Fibroblast of skin of right quadriceps (primary cell): ENCODE measurements at places on chromosomes 5 and 9.

GRCh38 chr5:78751872-78752271 is 103.3 kb upstream of the LHFPL2 start:
- peak; percentile 37 for DNase-seq

GRCh38 chr9:107874591-107875369 is 385.2 kb upstream of the KLF4 start:
- DNase-seq = no peak

GRCh38 chr5:124053340-124053739 is 541.4 kb downstream of the CSNK1G3 start:
- DNase-seq = no peak

- no peak for DNase-seq
These were observed 54.7 kb downstream of the FOXD1 start for GRCh38 chr5:73393611-73394489.

DNA sequence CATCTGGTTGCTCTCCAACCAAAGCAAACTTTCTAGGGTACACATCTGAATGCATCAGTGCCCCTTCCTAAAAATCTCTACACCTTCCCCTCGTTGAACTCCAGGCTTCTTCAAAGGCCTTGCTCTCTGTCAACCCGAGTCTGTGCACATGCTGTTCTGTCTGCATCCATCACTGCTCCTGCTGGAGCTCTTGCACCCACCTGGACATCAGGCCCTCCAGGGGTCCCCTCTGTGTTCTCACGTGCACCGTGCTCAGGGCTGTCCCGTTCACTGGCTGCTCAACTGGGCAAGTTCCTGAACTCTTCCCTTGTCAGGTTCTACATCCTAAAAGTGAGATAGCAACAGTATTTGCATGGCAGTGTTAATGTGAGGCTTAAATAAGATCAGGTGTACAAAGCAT is 62.7 kb upstream of the ANGPTL2 start:
- DNase-seq = no peak

DNA sequence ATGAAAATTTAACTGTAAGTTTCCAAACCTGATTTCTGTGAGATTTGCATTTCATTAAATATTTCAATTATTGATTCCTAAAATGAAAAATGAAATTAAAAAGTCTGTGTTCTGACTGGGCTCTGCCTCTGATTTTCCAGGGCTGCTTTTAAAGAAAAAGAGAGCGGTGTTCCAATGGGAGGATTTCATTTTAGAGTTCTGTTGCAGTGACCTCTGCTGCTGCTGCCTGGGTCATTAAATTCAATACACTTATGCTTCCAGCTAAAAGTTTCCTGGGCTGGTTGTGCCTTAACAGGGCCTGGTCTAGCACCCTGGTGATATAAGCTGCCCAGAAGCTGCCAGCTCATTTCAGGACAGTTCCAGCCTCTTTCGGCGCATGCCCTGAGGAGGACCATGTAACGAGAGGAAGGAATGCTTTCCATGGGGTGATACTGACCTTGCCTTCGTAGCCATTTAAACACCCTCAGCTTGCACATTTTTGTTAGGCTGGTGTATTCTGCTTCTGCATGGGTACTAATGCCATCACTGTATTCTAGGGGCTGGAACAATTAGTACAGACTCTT is 93.3 kb downstream of the TMEM174 start:
- DNase-seq = no peak

DNA sequence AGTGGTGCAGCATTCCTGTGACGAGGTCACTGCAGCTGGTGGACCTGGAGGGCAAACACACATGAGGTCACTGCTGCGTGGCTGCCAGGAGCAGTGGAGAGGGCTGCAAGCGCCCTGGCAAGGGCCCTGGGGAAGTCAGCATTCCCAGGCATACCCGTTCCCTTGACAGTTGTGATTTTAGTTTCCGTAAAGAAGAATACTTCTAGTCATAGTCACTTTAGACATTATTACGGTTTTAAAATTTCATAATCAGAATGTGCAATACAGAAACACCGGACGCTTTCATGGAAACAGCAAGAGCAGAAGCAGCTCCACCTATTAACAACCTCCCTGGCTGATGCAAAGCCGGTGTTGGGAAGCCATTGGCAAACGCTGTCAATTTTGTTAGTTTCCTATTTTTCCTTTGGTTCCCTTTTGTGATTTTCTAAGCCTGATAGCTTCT is 129.8 kb downstream of the GADD45G start:
- DNase-seq = no peak

GRCh38 chr5:81755320-81755719 is 4.4 kb upstream of the SSBP2 start:
- DNase-seq = peak; percentile 90

DNA sequence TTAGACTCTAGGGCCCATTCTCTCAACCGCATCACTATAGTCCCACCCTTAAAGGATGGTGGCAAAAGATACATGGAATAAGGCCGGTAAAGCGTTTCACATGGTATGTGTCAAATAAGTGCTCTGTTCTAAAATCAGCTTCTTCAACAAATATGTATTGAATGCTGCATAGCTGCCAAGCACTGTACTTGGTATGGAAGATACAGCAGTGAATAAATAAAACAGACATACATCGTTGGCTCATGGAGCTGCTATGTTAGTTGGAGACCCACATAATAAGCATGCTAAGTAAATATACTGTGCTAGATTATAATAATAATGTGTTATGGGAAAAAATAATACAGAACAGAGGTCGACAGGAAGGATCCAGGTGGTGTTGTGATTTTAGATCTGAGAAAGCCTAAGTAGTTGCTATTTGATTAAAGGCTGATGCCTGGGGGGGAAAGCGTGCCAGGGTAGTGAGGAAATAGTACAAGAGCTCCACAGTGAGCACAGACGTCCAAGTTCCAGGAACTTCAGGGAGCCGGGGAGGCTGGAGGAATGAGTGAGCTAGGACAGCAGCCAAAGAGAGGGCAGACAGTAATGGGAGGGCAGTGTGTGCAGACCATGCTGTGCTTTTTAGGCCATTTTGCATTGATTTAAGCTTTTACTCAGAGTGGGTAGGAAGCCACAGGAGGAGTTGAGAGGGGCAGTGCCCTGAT is 93.7 kb downstream of the JAKMIP2 start:
- DNase-seq = peak; percentile 4

DNA sequence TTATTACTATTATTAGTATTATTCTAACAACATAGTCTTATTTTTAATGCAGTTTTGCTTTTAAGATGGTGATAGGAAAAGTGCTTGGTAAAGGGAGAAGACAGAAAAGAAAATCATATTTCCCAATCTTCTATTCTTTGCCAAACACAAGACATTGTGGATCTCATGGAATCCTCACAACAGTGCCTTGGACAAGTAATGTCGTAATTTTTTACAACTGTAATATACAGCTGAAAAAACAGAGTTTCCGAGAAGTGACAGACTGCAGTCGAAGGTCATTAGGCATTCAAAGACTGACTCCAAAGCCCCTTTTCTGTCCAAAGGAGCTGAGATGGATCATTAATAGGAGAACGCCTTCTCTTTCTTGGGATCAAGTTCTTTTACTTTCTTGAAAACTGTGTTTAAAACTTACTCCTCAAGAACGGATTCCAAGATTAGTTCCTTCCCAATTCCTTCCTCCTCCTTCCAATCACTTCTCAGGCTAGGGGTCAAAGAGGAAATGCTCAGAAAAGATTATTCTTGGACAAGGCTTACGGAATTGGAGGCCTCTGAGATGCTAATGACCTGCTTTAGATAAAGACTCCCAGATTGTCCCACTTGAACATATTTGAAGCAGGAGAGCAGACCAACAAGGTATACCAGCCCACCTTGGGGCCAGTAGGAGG is 24.3 kb upstream of the TRIM32 start:
- DNase-seq = no peak

DNA sequence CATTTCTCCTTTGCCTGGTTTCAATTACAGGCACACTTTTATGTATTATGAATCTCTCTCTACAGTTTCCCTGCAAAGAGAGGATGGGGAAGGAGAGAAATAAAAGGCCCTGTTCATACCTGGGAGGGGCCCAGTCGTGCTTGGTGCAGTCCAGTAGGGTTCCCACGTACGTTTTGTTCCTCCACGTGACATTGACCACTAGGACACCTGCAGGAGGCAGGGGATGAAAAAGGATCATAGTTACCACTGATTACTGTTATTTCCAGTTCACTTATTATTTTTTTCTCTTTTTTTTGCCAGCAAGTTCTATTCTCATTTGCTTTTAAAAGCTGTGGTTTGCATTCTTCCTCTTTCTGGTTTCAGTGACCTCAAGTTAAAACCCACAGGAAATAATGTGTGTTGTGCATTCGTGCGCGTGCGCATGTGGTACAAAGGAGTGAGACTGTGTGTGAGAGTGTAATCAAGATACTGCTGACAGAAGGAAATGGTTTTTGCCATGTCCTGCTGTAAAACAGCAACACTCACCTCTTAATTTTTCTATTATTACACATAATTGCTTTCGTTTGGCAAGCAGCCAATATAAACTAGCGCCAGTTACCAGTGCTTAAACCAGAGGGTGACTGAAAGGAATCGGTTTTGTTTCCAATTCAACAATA is 96.8 kb downstream of the ZNF608 start:
- DNase-seq = peak; percentile 97

GRCh38 chr5:29079771-29080170 is 2041.4 kb upstream of the CDH9 start:
- no peak for DNase-seq

GRCh38 chr9:101265261-101265660 is 119.5 kb downstream of the BAAT start:
- no peak for DNase-seq

GRCh38 chr5:124034083-124034700 is 522.2 kb downstream of the CSNK1G3 start:
- no peak for DNase-seq

- no peak for DNase-seq
These were observed 18.2 kb downstream of the ADRB2 start for GRCh38 chr5:148844433-148845280.

GRCh38 chr9:35852267-35852815 is 17.9 kb downstream of the OR13J1 start:
- no peak for DNase-seq

DNA sequence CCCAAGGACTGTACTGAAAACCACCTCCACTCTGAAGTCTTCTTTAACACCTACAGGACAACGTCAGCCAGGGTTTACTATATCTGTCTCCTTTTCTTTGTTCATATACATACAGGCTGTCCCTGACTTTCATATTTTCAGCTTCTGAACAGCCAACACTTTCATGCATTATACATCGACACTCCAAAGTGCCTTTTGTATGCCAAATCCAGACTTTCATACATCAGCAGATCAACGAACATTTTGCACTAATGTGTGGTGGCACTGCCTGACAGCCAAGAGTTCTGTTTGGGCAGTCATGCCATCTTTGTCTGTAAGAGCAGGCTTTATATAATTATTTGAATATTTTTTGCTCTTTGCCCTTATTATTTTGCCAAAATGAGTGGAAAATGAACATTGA is 487.4 kb downstream of the CETN3 start:
- DNase-seq = no peak

DNA sequence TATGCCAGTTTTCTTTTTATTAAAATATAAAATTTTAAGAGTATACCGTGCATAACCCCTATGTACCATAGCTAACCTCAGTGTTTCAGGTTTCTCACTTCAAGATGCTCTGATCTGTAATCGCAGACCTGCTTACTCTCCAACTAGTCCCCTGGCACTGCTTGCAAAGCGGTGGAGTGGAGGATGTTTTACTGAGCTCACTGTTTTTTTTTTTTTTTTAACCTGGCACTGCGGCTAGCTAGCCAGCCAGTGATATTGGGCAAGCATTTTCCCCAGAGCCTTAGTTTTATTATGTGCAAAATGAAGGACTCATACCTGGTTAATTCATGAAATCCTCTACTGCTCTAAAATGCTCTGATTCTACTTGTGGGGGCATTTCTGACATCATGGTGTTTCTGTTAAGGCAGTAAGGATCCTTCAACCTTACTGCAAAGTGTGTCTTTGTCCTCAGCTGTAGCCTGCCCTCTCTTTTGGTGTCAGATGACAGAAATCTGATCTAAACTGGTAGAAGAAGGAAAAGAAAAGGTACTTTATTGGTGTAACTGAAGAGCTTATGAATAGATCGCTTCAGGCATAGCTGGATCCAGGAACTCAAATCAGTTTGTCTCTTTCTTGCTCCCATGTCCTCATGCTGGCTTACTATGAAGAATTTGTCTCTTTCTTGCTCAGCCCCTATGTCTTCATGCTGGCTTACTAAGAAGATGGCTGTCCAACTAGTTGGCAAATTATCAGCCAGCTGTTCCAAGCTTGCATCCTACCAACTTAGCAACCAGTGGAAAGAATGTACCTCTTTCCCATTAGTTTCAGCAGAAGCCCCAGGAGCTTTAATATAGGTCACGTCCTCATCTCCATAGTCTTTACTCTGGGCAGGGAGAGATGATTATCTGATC is 59.8 kb downstream of the DOCK2 start:
- peak; percentile 74 for DNase-seq

- peak; percentile 53 for DNase-seq
These were observed 28.7 kb downstream of the DMRT3 start for GRCh38 chr9:1005043-1005667.

DNA sequence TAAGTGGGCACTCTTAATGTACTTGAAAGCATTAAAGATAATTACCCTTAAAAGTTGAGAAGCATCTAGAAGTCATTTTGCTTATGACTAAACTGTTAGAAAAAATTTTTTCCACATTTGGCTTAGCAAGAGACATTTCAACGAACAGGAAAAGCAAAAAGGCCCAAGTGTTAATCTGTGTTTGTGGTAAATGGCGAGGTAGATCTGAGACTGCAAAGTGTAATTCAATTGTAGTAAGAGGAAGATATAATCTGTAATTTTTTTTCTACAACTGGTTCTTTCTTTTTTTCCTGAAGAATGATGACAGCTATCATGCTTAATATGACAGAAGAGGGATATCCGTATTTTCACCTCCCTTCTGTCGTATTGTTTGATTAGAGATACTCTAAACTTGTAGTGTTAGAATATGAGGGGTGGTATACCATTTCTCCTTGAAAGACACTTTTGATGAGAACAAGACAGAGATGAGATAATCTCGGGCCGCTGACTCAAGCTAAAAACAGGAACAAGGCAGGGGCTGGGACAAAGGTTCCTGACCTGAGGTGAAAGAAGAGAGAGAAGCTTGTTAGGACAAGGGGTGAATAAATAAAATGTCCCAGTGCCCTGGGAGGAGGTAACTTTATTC is 459.3 kb upstream of the ZNF608 start:
- DNase-seq = no peak

GRCh38 chr9:136568288-136569081 is 22.6 kb upstream of the NOTCH1 start:
- no peak for DNase-seq
